ENCODE measurements at places on chromosomes 11 and 22.

GRCh38 chr11:78806214-78807004, 231.7 kb upstream of the NARS2 start:
- no peak for DNase-seq

- no peak for DNase-seq
Observed at GRCh38 chr11:31558001-31558400, 48.4 kb downstream of the ELP4 start.

DNA sequence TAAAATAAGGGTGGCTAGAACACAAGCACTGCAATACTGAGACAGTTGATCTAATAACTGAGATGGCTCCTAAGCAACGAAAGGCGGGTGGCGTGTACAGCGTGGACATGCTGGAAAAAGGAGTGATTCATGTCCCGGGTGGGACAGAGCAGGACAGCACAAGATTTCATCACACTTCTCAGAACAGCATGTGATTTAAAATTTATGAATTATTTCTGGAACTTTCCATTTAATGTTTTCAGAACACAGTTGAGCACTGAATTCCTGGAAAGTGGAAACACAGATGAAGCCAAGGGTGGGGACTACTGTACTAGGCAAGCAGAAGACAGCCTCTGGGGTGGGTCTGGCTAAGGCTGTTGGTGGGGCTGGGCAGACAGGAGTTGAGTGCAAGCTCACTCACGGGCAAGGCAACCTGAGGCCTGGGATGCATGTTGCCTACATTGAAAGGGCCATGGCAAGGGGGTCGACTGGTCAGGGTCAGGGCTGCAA, 165.6 kb upstream of the DDI1 start:
- no peak for DNase-seq

GRCh38 chr11:15905366-15906104, 450.8 kb downstream of the SOX6 start:
- DNase-seq, result no peak

DNA sequence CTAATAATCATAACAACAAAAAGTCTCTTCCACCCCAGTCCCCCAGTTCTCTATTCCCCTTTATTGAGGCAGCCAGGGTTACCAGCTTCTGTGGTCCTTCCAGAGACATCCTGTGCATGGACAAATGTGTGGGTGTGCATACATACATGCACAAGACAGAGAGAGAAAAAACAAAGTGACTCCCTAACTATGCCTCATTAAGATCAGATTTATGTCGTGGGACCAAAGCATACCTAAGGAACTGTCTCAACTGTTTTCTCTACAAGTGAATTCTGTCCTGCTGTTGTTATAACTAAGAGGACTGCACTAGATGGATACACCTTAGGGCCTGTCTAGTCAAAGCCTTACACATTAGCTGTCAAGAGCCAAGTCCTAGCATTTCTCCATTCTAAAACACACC, 106.7 kb downstream of the MRTFA start:
- no peak for DNase-seq
